ENCODE measurements at places on chromosomes 1 and 21. TPM values are rescaled to one million over a fixed set of nuclear protein-coding genes. Genes with fewer than 3 reads are reported as not detected.

KIF26B gene
- total RNA-seq: 0.88 TPM

GIPC2 gene
- total RNA-seq: 0.09 TPM

ETV3L gene
- not detected for total RNA-seq

GSTM5 gene
- not detected for total RNA-seq

APCS gene
- total RNA-seq: not detected

TIMM17A gene
- 40.6 TPM for total RNA-seq

RAD54L gene
- total RNA-seq: 33.1 TPM

F5 gene
- total RNA-seq: 0.07 TPM

UMODL1 gene
- not detected for total RNA-seq

CTXND2 gene
- total RNA-seq: not detected

LCE2A gene
- not detected for total RNA-seq

HAO2 gene
- not detected for total RNA-seq

C2CD2 gene
- 8.5 TPM for total RNA-seq

TNFRSF18 gene
- 0.98 TPM for total RNA-seq

SHISAL2A gene
- total RNA-seq: not detected

FCAMR gene
- total RNA-seq: not detected

CELA3A gene
- not detected for total RNA-seq

OLFML3 gene
- total RNA-seq: 0.65 TPM

LCE2B gene
- total RNA-seq: not detected

CD247 gene
- not detected for total RNA-seq

TOMM40L gene
- total RNA-seq: 11.2 TPM

CYP2J2 gene
- 3.0 TPM for total RNA-seq

MNDA gene
- not detected for total RNA-seq

UBL4B gene
- total RNA-seq: not detected

XCL2 gene
- not detected for total RNA-seq

SLC35F3 gene
- total RNA-seq: 0.56 TPM

MEX3A gene
- 3.3 TPM for total RNA-seq

NBPF4 gene
- total RNA-seq: not detected

IFI44L gene
- total RNA-seq: 0.28 TPM

AK2 gene
- total RNA-seq: 207 TPM

TMEM269 gene
- total RNA-seq: 0.05 TPM

EPHA2 gene
- 169 TPM for total RNA-seq

RXFP4 gene
- total RNA-seq: not detected

LRRC53 gene
- not detected for total RNA-seq

SPRR2G gene
- not detected for total RNA-seq

FCGR1A gene
- not detected for total RNA-seq

S100A7A gene
- not detected for total RNA-seq

LORICRIN gene
- not detected for total RNA-seq

HFM1 gene
- total RNA-seq: 0.07 TPM
